ENCODE measurements at places on chromosomes 7 and 10.
A peak's percentile ranks its signal among the peaks of the same experiment; 100 is the strongest.

DNA sequence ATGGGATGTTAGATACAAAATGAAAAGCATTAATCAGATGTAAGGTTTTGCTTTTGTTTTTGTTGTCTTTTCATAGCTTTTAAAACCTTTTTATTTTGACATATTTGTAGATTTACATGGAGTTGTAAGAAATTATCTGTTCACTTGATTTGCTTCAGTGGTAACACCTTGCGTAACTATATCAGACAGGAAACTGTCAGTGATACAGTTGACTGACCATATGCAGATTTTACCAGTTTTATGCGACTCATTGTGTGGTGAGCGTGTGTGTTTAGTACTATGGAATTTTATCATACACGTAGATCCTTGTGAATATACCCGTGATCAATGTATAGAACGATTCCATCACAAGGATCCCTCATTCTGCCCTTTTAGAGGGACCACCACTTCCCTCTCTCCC lies 701.4 kb downstream of the SUGCT start:
- peak; percentile 70 for DNase-seq

DNA sequence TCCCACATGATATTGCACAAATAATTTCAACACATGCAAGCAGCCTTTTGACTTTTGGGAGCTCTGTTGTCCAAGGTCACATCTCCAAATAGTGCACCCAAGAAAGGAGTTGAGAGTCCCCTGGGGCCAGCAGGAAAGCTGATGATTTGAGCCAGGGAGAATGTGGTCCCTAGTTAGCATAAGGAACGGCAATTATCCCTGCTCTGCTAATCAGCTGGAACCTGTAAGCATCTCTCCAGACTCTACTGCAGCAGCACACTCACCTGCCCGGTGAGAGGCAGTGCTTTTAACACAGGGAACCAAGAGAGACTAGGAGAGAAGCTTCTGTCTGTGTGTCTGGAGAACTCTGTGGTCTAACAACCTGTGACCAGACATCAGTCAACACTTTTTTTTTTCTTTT lies 17.0 kb downstream of the TRPV5 start:
- DNase-seq: no peak

GRCh38 chr7:116862951-116863670 lies 724 bp downstream of the CAPZA2 start:
- peak; percentile 47 for DNase-seq

DNA sequence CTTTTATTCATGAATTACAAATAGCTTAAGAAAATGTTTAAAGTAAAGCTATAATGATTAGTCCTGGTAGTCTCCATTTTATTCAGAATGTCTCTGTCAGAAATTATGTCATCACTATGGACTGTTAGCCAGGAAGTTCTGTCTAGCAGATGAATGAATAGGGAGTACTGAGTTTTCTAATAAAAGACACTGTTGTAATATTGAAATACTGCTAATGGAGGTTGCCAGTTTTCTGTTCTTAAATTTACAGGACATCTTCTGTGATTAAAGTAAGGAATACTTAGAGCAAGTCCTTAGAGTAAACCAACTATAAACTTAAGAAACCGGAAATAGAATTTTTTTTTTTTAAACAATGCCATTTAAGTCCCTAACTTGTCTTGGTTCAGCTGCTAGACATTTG lies 309.8 kb downstream of the ADK start:
- DNase-seq: no peak

All from MV-4-11 (cell line).